RPMI8226 (cell line): ENCODE measurements at places on chromosomes 4 and X.

GRCh38 chrX:88526385-88526784, 220.6 kb upstream of the CPXCR1 start:
- no peak for DNase-seq

- DNase-seq = no peak
These were observed 219.1 kb downstream of the FGF13 start for GRCh38 chrX:138492371-138492770.

DNA sequence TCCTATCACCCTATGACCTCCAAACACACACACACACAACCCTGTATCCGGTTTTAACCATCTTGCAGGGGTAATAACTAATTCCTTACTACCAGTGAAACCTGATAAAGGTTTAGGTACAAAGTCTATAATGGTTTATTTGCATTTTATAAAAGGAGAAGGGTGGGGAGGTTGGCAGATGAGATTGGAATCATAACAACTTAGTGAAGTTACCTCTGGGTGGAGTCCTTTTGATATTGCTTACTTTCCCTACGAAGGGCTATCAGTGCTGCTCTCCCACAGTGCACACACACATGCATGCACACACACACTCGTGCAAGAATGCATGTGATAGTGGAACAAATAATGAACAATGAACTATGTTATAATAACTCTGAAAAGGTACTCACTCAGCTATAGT, 56.1 kb downstream of the CCSER1 start:
- no peak for DNase-seq

GRCh38 chrX:21528076-21528475, 130.1 kb downstream of the KLHL34 start:
- no peak for DNase-seq
